ENCODE measurements at places on chromosomes 5 and 9.
A peak's percentile ranks its signal among the peaks of the same experiment; 100 is the strongest.

DNA sequence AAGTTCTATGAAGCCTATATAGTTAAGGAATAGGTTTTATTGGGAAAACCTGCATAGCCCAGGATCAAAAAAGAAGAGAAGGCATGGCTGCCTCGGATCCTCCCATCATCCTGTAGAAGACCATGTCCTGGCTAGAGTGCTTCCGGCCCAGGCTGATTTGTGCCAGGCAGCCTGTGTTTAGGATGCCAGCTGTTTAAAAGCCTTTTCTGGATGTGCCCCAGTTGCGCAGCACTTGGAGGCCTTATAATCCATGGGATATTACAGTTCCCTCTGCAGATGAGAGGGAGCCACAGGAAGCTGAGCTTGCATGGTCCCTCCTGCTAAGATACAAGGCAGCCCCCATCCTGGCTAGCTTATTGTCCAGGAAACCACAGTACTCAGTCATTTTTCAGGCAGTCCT, 97.9 kb downstream of the CHSY3 start:
- no peak for DNase-seq

GRCh38 chr9:76911971-76912370, 6.1 kb upstream of the PRUNE2 start:
- DNase-seq, result no peak

DNA sequence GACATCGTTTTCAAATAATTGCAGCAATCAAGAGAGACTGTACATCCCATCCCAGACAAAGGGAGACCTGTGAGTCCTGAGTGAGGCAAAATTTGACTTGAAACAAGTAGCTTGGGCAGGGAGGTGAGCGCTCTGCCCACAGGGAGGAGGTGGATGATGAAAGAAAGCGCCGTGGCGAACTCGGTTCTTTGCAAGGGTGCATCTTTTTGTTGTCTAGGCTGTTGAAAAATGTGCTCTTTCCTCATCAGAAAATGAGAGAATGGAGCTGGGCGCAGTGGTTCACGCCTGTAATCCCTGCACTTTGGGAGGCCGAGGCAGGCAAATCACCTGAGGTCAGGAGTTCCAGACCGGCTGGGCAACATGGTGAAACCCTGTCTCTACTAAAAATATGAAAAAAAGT, 150.5 kb downstream of the GAPVD1 start:
- DNase-seq, result no peak

- DNase-seq, result no peak
Observed at GRCh38 chr5:150376799-150377771, 19.6 kb downstream of the TCOF1 start.

DNA sequence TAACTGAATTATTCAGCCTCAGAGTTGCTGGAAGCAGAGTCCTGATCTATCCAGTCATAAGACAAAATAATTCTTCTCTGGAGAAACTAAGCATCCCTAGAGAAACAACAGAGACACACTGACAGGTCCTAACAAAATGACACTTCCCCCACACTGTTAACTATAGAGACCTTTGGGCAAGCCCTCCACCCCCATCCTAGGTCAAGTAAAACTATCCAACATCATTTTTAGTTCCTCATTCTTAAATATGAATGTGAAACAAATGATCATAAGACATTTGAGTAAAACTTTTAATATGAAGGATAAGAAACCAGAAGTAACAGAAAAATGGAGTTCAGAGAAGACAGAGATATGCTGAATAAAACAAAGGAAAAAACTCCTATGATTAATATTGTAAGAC, 30.9 kb downstream of the CNTLN start:
- no peak for DNase-seq

DNA sequence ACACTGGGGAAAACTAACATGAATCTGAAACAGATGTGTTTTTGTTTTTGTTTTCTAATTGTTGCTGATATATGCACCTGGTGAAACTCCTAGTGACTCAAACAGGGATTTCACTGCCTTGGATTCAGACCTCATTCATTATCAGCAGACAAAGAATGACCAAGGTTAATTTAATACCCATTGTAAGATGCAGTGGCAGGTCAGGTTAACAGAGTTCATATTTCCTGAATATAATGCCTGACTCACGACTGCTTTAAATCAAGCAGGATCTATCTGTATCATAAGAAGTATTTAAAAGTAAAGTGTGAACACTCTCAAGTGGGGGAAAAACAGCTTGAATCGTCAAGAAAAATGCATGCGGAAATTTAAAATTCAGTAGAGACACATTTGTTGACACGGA, 5.5 kb downstream of the JAKMIP2 start:
- DNase-seq, result no peak

- no peak for DNase-seq
Observed at GRCh38 chr9:116471093-116471906, 215.8 kb upstream of the TRIM32 start.

DNA sequence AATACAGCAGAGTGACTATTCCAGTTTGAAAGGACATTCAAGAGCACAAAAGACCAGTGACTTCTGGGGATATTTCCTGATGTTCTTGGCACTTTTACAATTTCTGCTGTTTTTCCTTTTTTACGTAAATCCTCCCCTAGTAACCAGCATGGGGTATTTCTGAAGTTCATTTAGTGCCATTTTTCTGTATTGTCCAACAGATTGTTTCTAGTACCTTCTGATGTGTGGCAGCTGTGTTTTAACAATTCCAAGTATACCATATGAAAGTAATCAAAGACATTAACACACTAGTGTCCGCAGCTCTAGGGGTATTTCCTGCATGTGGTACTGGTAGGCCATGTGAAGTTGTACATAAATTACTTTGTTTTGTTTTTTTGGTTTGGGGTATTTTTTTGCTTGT, 53.0 kb upstream of the SMARCA2 start:
- DNase-seq, result no peak

- no peak for DNase-seq
Observed at GRCh38 chr5:157613385-157614245, 38.0 kb upstream of the ADAM19 start.

- no peak for DNase-seq
Observed at GRCh38 chr9:2028888-2029287, 13.7 kb downstream of the SMARCA2 start.

GRCh38 chr5:109709225-109709624, 19.5 kb downstream of the MAN2A1 start:
- DNase-seq, result no peak

GRCh38 chr9:104999136-104999535, 71.2 kb upstream of the ABCA1 start:
- no peak for DNase-seq

DNA sequence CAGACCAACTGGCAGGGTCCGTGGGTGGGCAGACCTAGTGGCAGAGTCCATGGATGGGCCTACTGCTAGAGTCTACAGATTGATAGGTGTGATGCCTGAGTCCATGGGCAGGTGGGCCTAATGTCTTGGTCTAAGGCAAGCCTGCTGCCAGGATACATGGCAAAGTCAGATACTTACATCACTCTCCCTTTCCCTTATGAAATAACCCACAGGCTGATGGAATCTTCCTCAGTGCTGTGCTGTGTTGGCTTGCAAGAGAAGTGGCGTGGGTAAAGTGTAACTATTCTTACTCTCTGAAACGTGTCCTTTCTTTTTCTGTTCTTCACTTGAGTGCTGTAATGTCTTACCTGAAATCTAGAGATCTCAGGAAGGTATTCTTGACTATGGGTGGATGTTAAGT, 67.3 kb upstream of the ADRB2 start:
- DNase-seq, result no peak

DNA sequence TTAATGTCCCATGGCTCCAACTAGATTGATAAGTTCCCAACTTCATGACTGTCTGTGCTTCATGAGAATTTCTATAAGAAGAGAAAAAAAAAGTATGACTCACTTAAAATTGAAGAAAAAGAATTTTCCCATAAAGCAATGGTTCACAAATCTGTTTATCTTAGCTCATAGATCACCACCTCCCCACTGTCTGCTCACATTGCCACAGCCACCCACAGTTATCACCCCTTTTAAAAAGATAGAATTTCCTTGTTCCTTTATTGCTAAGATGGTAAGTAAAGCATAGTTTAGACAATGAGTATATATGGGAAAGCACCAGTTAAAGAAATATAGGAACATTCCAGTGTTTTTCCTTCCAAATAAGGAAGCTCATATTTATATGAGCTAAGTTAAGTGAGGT, 67.1 kb downstream of the ALDH7A1 start:
- no peak for DNase-seq

- no peak for DNase-seq
Observed at GRCh38 chr5:91541696-91542095, 158.6 kb upstream of the ARRDC3 start.

DNA sequence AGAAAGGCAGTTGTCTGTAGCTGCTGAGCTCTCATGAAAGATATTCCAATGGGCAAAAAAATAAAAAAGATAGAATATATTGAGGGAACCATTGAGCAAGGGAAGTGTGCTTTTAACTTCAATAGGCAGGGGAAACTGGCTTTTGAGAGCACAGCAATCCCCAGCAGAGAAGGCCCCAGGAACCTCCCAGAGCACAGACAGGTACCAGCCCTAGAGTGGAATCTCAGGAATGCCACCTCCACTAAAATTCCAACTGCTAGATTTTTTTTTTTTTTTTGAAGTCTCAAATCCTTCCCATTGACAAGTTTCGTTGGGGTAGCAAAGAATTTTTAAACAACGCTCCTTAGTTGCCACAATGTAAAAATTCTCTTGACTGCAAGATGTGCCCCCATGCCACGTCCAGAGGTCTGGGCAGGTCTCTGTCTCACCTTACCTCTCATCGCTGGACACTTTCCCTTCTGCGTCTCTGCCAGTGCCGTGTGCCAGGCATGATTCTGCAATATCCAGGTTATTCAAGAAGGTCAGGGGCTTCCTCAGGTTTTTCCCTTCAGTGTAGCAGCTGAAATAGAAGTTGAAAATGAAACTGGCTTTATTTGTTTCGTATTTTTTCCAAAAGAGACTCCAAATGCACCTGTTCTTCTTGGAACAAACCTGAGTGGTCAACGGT, 64.2 kb upstream of the IRX1 start:
- DNase-seq, result no peak

GRCh38 chr9:101201630-101202029, 173.1 kb downstream of the PLPPR1 start:
- DNase-seq, result no peak

DNA sequence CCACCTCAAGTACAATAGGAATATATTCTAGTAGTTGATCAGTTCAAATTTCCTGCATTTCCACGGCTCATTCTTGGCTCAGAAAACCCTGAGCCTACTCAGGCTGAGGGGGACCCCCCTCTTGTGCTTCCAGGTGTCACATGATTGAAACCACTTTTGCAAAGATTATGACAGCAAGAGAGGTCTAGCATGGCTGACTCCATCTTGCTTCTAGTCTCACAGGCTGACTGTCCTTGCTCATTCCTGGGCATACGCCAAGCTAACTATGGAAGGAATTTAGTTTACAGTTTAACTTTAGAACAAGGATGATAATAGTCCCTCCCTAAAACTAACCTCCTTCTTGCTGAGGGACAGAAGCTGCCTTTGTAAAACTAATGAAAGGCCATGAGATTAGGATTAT, 154.1 kb downstream of the SNX18 start:
- no peak for DNase-seq

DNA sequence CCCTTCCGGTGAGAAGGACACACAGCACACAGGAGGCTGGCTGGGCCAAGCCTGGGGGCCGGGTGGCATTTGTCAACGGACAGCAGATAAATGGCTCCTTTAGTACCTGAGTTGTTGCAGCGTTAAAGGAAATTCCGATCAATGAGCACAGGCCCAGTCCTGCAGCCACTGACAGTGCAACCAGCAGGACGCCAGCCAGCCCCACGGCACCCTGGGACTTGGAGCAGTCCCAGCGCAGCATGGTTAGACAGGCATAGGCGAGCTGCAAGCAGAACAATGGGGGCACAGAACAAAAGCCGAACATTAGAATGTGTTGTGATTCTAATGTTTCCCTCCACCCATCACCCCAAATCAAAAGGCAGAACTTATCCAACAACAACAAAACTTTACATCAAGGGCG, 39.3 kb downstream of the PTCH1 start:
- no peak for DNase-seq

GRCh38 chr9:115847216-115847615, 306.4 kb upstream of the PAPPA start:
- DNase-seq, result no peak

DNA sequence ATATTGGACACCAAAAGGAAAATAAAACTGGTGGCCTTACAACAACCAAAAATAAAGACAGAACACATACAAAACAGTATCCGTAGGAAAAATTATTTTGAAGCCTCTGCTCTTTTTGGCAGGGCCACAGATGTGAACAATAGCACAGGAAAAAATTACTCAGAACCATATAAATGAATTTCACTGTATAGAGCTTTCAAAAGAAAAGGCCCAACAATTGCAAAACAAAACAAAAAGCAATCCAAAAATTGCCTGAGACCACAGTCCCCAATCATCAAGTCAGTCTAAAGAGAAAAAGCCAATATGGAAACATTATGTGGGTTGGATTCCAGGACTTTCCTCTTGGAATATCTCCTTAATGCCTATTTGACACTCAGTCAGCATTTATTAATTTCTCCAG, 243.8 kb downstream of the CEMIP2 start:
- no peak for DNase-seq

- no peak for DNase-seq
Observed at GRCh38 chr5:146640285-146640896, 124.4 kb upstream of the GPR151 start.

DNA sequence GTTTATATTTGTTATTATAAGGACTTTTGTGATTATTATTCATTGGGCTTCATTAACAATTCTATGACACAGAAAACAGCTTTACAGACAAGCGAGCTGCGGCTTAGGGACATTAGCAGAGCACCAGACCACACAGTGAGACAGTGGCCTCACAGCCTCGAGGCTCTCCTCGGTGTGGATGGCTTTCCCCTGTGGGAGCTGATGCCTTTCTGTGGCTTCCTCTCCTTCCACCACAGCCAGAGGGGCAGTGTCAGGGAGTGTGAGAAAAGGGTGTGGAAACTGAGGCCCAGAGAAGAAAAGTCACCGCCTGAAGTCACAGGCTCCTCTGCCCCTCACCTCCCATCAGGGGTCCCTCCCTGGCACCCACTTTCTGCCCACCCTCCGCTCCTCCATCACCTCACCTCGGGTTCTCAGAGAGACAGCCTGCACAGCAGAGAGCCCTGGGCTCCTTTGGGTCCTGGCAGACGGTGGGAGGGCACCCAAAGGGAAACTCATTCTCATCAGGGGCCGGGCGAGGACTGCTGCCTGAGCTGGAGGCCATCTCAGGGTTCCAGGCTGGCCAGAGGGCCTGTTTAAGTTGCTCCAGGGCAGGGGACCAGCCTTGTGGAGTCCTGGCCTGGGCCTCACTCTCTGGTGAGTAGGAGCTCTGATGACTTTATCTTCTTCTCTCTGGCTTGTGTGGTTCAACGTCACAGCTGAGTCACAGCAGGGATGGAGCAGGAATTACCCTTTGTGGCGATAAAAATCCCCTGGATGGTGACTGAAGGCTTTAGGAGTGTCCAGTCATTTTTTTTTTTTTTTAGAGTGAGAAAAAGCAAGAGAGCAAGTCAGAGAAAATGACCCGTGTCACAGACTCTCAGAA, 830 bp downstream of the TRAF1 start:
- peak; percentile 65 for DNase-seq
